Activated T-helper 1 cell treated with Interleukin-2 at 50 U/mL for 16 hours (primary cell): ENCODE measurements at places on chromosomes 7 and 10.

GRCh38 chr10:133267829-133268228 is 8.8 kb downstream of the ADAM8 start:
- no peak for DNase-seq

DNA sequence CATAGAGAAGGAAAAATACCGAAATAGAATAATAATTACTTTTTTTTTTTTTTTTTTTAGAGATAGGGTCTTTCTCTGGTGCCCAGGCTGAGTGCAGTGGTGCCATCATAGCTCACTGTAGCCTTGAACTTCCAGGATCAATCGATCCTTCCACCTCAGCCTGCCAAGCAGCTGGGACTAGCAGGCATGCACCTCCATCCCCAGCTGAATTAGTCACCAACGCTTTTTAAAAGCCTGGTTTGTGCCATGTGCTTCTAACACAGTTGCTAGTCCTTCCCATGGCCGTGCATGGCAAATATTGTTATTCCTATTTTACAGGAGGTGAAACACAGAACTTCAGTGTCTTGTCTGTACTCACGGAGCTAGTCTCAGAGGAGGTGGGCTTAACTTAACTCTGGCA is 23.2 kb downstream of the LYZL2 start:
- DNase-seq, result no peak

DNA sequence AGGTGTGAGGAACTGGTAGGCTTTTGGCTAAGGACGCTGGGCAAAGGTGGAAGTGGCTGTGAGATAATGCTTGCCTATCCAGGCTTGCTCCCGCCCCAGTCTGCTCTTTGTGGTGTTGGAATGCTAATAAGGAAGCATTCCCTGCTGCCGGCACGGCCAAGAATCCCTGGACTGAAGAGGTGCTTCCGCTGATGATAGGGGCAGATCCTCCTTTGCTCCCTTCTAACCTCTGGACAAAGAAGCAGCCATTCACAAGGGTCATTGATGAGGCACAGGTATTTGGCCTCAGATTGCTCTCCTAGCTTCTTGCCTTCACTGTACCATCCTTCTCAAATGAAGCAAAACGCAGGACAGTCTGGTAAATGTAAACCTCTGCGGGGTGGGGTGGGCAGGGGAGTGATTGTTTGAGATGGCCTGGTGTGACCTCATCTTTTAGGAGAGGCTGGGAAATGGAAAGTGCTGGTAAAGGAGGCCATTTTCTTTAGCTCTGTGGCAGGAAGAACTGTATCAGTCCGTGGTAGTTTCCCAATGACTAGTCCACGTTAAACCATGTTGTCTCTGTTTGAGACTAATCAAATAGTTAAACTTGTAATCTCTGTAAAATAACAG is 1.7 kb downstream of the PGAM1 start:
- DNase-seq, result no peak

DNA sequence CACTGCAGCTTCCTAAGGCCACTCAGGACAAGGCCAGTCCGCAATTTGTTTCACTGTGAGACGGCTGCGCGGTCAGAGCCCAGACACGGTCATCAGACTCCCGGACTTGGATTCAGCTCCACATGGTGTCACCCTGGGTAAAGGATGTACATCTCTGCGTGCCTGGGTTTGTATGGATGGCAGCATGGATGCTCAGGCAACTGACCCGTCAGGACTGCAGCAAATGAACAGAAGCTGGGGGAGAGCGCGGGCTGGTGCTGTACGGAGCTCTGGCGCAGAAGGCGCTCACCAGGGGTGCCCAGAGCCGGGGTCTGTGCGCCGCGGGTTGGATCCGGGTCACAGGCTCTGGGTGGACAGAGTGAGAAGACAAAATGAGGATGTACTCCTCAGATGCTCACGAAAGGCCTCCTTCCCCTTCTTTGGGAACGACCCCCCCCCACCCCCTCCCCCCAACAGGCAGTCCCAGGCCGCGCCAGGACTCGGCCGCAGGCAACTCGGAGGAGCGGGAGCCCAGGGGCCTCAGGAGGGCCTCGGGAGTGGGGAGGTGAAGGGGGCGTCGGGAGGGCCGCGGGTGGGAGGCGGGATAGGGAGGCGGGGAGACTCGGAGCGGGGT is 92.4 kb downstream of the CXCL12 start:
- no peak for DNase-seq

DNA sequence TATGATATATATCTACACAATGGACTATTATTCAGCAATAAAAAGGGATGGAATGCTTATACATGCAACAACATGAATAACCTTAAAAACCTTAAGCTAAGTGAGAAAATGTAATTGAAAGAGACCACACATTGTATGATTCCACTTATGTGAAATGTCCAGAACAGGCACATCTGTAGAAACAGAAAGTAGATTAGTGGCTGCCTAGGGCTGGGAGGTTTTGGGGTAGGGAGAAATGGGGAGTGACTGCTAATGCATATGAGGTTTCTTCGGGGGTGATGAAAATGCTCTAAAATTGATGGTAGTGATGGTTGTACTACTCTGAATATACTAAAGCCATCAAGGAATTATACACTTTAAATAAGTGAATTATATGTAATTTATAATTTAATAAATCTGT is 14.7 kb downstream of the SLC16A9 start:
- no peak for DNase-seq

DNA sequence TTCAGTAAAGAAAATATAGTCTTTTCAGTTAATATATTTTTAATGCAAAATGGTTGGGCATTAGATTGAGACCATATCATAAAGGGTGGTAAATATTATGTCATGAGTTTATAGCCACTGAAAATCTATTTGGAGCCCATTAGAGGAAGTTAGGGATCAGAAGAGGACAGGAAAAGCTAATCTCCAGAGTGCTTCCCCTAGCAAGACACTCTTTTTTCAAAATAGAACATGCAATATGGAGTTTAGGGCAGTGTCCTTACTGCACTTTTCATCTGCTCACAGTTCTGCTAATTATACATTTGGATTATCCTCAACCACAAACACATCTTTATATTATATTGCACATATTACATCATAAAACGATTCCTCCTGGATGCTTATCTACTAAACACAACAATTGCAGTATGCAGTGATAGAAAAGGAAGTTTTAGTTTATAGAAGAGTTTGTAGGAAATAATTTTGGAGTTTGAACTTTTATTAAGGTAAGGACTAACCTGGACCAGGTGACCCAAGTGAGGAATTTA is 159.8 kb downstream of the PHF14 start:
- no peak for DNase-seq
